CD14-positive monocyte (primary cell): ENCODE measurements at places on chromosomes 16 and 17.

DNA sequence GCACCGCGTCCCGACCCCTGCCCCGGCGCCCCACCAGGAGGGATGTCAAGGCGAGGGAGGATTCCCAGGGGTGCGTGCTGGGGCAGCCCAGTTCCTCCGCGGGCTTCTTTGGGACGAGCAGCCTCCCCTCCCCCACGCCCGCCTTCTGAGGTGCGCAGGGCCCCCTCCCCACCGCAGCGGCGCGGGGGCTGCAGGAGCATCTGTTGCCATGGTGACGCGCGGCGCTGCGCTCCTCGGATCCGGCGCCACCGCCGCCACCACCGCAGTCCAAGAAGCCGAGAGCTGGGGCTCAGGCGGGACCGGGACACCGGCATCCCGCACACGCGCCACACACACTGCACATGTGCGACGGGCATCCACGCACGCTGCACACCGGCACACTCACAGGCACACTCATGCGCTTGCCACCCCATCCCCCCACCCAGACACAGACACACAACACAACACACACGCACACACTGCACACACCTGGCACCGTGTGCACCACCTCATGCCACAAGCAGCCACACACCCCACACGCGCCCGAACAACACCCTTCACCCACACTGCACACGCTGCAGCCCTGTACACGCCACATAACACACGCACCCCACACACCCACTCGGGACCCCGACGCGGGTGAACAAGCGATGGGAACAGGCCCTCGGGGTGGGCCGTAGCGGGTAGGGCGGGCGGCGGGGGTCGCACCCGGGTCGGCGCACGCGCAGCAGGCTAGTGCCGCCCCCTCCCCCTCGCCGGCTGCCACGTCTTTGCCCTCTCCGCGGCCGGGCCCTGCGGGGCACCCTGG, 17.0 kb downstream of the ENPP7 start:
- DNase-seq: no peak

- DNase-seq: no peak
Measured at GRCh38 chr17:36182176-36183000, 6.0 kb upstream of the TBC1D3B start.

- DNase-seq: no peak
Measured at GRCh38 chr16:4409081-4409932, 7.1 kb downstream of the CORO7 start.

DNA sequence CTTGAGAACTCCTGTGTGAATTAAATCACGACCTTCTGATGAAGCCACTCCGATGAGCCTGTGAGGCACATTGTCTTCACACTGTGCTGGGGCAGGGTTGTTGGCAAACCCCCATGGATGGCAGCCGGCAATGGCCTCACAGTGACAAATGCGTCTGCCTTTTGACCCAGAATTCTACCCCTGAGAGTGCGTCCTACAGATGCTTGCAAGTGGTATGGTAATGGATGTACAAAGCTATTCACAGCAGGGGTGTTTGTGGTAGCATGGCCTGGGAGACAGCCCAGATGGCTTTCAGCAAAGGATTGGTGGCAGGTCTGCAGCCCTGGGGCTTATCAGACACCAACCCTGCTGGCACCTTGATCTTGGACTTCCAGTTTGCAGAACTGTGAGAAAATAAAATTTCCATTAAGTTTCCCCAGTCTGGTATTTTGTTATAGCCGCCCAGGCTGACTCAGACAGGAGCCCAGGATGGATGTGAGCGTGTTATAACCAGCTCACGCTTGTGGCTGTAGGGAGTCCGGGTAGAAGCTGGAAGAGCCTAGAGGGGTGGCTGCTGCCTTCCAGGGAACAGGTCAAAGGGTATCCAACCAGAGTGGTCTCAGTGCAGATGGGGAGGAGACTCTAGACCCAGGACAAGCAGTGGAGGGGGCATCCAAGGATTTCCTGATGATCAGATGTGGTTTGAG, 10.1 kb downstream of the AFMID start:
- no peak for DNase-seq

DNA sequence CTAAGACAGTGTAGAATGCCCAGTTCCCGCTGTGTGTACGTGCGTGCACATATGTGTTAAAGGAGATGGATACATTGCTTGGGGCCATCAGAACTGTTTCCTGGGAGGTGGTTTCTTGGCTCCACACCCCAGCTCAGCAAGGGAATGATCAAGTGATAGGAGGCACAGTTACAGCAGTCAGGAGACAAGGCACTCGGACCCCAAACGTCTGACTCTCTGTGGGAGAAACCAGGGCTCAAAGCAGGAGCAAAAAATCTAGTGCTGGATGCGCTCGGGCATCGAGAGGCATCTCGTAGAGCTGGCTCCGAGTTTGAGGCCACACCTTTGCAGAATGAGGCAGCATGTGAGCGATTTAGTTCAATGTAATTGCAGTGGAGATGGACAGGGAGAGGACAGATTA, 71.9 kb downstream of the RBBP6 start:
- DNase-seq: no peak

DNA sequence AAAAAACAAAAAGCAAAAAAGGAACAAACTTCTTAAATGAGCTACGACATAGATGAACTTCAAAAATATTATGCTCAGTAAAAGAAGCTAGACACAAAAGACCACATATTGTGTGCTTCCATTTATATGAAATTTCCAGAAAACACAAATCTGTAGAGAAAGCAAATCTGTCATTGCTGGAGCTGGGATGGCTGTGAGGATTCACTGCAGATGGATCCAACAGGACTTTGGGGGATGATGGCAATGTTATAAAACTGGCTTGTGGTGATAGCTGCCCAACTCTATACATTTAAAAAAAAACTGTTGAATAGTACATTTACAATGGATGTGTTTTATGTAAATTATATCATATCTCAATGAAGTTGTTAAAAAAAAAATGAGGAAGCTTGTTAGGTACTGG, 52.6 kb upstream of the MAP3K14 start:
- DNase-seq: no peak
